ENCODE measurements at places on chromosomes 3 and 15.

DNA sequence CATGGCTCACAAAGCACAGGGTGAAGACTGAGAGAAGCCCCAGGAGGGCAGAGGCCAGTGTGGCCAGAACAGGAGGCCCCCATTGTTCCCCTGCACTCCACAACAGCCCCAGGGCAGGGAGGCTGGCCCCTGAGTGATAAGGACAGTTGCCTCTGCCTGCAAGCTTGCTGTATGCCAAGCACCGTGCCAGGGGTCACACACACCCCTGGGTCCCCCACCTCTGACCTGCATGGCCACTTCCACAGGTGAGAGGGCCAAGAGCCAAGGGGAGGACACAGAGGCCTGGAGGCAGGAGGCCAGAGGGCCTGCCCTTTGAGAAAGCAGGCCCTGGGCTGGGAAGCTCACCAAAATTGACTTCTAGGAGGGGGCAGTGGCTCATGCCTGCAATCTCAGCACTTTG, 23.7 kb downstream of the ATRIP start:
- DNase-seq, result no peak

- no peak for DNase-seq
These were observed 50.4 kb upstream of the CTNNB1 start for GRCh38 chr3:41148901-41149300.

DNA sequence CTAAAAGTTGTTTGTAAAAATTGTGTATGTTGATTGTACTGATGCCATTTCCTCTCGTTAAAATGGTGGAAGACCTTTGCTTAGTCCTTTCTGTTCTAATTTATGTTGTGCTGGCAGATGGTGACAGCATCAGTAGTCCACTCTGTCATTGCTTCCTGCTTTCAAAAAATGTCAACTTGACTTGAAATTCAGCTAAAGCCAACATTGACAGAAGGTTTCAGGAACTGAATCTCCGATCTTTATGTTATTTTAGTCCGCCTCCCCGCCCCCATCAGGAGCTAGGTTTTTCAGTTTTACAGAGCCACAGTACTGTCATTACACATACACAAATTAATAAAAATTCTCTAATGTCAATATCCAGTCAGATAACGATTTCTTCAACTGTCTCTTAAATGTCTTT, 1.5 kb downstream of the CEP63 start:
- no peak for DNase-seq

- no peak for DNase-seq
These were observed 481 bp upstream of the DYNC1LI1 start for GRCh38 chr3:32571192-32571485.

DNA sequence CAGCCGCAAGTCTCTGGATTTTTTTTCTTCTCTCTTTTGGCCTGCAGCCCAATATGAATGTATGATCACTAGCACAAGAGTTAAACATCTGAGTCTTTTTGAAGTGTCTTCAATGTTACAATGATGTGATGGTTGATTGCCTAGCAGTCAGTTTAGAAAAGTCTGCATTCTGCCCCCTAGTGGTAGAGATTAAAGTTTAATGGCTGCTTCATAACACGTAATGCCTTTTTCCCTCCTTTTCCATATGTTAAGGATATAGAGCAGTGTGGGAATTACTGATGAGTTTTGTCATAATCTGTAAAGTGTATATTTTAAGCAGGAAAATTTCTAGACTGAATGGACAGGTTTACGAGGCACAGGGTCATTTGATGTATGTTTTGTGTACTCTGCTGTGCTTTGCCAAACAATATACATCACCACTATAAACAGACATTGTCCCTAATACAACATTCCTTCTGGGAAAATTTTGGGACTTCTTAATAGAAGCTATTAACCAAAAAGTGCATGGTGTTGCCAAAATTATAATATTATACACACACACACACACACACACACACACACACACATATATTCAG, 1038.5 kb upstream of the NR2F2 start:
- DNase-seq, result peak; percentile 48

DNA sequence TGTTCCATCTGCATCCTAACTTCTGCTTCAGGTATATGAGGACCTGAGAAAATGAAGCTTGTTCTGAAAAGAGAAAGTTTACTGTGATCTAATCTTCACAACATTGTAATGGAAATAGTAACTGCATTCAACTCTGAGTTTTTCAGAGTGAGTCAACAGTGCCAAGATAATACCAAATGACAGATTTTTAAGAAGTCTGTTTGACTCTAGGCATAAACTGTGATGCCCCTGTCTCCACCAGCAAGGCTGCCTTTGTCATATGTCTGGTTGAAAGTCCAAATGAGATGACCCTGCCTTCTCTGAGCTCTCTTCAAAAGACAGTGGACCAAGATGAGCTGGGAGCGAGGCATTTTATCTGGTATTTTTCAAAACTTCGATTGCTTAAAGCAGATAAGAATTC, 44.8 kb upstream of the B3GNT5 start:
- DNase-seq, result no peak

- DNase-seq, result no peak
These were observed 2.2 kb downstream of the P2RY14 start for GRCh38 chr3:151276038-151276686.

GRCh38 chr3:185582236-185582635, 3.9 kb upstream of the SENP2 start:
- DNase-seq, result no peak

- DNase-seq, result no peak
These were observed 73.0 kb upstream of the EPHB3 start for GRCh38 chr3:184488577-184488976.

GRCh38 chr3:186800285-186800684, 6.0 kb downstream of the RFC4 start:
- DNase-seq, result no peak

GRCh38 chr15:75815811-75816719, 27.2 kb upstream of the UBE2Q2 start:
- DNase-seq, result no peak

DNA sequence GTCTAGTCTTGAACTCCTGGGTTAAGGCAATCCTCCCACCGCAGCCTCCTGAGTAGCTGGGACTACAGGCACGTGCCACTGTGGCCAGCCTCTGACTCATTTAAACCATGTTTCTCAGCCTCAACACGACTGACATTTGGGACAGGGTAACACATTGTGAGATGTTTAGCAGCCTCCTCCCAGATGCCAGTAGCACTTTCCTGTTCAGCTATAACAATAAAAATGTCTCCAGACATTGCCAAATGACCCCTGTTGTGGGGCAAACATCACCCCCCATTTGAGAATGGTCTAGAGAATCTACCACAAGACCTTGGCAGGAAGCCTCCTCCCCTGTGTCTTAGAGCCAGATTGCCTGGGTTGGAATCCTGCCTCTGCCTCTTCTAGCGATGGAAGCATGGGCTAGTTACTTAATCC, 8.4 kb downstream of the TMEM40 start:
- no peak for DNase-seq

DNA sequence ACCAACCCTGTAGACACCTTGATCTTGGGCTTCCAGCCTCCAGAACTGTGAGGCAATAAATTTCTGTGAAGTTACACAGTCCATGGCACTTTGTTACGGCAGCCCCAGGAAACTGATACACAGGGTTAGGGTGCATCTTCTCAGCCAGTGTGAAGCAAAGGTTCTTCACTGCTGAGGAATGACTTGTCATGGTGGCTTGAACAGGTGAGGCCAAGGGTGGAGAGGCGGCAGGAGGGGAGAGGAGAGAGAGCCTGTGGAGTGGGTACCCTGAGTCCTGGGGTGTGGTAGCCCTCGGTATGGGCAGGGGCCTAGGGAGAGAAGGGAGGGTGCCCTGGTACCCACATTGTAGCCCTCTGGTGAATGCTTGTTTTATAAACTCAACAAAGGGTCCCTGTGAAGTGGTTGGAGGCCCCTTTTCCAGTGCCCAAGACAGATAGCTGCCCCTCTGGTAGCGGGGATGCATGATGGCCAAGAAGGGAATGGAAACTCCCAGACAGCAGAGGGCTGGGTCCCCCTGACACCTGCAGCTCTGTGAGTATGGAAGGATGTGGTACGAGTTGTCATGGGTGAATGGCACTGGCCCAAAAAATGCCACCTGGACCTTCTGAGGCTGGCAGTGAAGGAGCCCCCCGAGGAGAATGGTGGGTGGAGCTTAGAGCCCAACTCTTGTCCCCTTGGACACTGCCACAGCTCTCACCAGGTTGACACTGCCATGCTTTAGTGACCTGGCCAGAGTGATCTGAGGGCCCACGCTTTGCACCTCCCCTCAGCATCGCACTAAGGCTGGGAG, 49.6 kb downstream of the SPSB4 start:
- DNase-seq, result no peak

- no peak for DNase-seq
These were observed 619.9 kb downstream of the FOXP1 start for GRCh38 chr3:70963431-70964275.

DNA sequence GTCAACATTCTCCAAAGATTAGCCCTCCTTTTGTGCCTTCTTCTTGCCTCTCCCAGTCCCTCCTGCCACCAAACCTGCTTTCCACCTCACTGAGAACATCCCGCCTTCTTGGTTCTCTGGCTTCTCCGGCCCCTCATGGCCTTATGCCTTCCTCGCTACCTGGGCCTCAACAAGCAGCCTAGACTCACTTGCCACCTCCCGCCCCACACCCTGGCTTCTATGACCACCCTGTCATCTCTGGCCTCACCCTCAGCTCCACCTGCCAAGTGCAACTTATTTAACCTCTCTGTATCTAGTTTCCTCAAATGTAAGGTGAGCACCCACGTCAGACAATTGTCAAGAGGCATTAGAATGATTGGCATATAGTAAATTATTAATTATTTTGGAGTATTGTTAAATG, 68.8 kb upstream of the MEX3B start:
- no peak for DNase-seq

- peak; percentile 98 for DNase-seq
These were observed 17.8 kb downstream of the RUBCN start for GRCh38 chr3:197718891-197719290.

GRCh38 chr3:167166594-167167253, 213.4 kb downstream of the ZBBX start:
- DNase-seq, result no peak

DNA sequence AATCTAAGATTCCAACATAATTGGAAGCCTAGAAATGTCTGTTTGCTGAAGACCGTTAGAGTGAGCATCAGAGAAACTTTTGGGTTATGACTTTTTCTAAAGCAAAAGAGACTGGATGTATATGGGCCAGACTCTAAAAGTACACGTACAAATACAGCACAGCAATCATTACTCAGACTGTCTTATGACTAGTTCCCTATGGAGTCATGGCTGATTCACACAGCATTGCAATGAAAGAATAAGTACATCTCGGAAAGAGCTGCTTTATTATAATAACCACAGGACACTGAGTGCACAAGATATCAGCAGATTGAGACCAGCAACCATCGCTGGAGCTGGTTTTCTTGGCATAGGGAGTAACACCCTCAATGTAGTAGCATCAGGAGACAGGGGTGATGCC, 618.6 kb downstream of the NLGN1 start:
- DNase-seq, result no peak

GRCh38 chr3:152977366-152977765, 142.4 kb downstream of the P2RY1 start:
- no peak for DNase-seq

- DNase-seq, result no peak
These were observed 1.4 kb downstream of the ANKRD28 start for GRCh38 chr3:15796331-15796730.

- DNase-seq, result no peak
These were observed 76.7 kb upstream of the STRIT1 start for GRCh38 chr3:155370198-155370597.

- no peak for DNase-seq
These were observed 11.6 kb downstream of the LPP start for GRCh38 chr3:188165596-188165995.

DNA sequence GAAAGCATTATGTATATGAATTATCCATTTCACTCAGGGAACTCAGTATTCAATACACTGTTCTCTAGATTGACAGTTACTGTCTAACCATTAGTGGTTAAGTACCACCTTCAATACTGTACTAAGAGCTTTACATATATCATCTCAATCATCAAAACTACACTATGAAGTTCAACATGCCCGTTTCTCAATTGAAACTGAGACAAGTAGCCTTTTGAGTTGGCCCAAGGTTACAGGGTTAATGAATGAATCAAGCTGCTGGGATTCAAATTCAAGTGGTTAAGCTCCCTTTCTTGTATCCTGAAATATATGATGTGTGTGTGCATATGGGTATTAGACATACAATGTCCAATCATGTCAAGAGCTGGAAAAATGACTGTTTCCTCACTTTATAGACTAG, 5.8 kb downstream of the TASOR start:
- DNase-seq, result no peak

- DNase-seq, result no peak
These were observed 57.8 kb upstream of the TGFBR2 start for GRCh38 chr3:30548600-30548999.

DNA sequence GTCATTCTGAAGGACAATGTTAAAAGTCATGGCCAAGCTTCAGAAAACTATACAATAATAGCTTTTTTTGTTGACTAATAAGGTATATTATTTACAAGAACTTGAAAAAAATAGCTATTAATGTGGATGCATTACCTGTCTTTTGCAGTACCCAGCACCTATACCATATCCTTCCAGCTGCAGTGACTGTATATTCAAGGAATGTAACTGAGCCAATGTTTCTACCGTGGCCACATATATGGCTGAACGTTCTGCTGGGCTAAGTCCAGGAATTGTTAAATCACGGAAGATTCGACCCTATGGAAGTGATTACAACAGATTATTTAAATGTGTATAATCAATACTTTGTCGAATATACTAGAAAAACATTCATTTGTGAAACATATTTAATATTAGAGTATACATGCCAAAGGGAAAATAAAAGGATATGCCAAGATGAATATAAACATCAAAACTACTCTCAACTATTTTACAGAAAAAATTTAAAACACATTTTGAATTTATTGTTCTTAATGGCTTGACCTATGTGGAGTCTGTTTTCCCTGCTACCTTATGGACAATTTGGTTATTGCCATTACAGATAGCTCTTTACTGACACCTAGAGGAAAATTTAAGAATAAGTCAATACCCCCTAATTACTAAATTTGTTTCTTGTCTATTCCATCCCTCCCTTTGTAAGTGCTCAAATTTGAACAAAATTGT, 17.6 kb downstream of the ACAD11 start:
- DNase-seq, result peak; percentile 22

DNA sequence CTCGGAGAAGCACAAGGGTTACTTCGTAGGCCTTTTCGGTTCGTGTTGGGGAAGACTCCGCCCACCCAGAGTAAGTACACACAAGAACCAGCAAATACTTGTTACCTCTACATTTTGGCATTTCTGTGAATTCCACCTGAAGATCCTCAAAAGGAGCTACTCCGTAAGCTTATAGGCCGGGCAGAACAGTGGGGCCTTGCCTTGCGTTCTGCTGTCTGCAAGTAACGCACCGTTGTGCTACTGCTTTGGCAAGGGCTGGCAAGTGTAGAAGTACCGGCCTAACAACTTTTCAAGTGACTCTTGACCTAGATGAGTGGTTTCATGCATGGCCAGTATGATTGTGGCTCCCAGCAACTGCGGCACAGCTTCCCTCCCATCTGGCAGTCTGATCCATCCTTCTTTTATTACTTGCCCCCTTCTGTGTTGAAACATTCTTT, 6.4 kb upstream of the DNAAF4 start:
- no peak for DNase-seq

- no peak for DNase-seq
These were observed 19.6 kb downstream of the PAQR9 start for GRCh38 chr3:142943870-142944269.

- DNase-seq, result no peak
These were observed 314.7 kb downstream of the MAGI1 start for GRCh38 chr3:65723985-65724384.

- no peak for DNase-seq
These were observed 70.3 kb upstream of the OCA2 start for GRCh38 chr15:28169366-28169765.
